ENCODE measurements at places on chromosomes 12 and 14.
A peak's percentile ranks its signal among the peaks of the same experiment; 100 is the strongest.

DNA sequence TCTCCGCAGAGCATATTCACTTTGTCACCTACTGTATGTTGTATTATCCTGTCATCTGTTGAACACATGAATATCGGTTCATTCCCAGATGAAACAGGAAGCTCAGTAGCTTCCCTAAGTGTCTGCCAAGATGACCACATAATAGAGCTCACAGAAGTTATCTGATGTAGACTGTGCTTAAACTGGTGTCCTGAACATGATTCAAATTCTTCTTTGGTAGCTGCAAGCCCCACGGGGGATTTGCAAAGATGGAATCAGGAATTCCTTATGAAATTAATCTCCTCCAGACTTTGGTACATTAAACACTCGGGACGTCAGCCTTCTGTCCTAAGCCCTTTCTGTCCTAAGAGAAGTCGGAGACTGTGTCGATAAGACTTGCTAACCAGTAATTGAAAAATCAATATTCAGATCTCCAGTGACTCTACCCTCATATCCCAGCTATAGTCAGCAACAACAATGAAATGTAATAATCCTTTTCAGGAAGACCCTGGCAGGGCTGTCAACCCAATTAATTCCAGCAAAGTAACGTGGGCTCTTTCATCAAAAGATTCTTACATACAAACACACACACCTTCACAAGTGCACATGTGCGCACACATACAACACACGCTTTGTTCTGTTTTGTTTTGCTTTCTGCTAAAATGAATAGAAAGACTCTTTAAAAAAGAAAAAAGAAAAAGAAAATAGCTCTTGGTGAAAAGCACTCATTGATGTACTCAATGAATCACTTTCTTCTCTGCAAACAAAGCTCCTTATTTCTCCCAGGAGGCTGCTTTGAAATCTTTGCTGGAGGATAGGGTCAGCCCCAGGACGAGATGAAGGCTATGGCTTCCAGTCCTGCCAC, 127.2 kb downstream of the RIMBP2 start:
- no peak overlapping the region for H3K4me3 ChIP-seq
- peaks cover 23% of the 10 kb centered on the region for H3K27me3 ChIP-seq
- no peaks in the 10 kb centered on the region for H3K36me3 ChIP-seq
- H3K4me1 ChIP-seq: peaks cover 4% of the 10 kb centered on the region

DNA sequence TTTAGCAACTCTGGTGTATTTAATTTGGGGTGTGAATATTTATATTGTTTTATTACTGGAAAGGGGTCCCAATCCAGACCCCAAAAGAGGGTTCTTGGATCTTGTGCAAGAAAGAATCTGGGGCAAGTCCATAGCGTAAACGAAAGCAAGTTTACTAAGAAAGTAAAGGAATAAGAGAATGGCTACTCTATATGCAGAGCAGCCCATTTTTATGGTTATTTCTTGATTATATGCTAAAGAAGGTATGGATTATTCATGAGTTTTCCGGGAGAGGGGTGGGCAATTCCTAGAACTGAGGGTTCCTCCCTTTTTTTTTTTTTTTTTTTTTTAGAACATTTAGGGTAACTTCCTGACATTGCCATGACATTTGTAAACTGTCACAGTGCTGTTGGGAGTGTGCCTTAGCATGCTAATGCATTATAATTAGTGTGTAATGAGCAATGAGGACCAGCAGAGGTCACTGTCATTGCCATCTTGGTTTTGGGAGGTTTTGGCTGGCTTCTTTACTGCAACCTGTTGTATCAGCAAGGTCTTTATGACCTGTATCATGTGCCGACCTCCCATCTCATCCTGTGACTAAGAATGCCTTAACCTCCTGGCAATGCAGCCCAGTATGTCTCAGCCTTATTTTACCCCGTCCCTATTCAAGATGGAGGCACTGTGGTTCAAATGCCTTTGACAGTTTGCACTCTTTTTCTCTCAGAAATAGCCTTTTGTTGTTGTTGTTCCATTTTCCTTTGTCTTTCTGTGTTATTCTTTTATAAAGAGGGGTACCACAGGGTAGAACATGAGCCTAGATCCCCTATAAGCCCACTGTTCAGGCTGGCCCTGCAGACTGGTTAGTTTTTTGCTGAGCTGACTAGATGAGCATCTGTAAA, 75.5 kb upstream of the DCD start:
- no peak overlapping the region for H3K27ac ChIP-seq
- no peak overlapping the region for H3K4me3 ChIP-seq
- no peaks in the 10 kb centered on the region for H3K36me3 ChIP-seq
- DNase-seq: no peak

GRCh38 chr12:45644541-45644940, 85.0 kb upstream of the ARID2 start:
- no peak for DNase-seq
- H3K27me3 ChIP-seq: peaks cover 5% of the 10 kb centered on the region
- H3K36me3 ChIP-seq: no peaks in the 10 kb centered on the region
- H3K27ac ChIP-seq: peak overlapping the region; percentile 22

DNA sequence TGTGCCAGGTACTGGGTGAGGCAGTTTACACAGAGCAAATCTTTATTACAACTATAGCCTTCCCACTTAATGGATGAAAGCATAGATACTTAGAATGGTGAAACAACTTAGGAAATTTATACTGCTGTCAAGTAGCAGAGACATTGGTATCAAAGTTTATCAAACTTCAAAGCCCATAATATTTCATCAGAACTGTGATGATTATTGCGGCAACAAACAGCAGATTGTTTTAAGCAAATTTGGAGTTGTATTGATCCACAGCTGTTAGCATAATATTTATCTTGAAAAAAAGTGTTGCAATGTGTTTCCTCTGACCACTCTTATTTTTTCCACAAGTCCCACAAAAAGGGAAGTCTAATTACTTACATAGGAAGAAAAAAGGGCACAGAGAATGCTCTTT, 2.0 kb upstream of the SLCO1B3 start:
- H3K27ac ChIP-seq: no peak overlapping the region
- no peaks in the 10 kb centered on the region for H3K36me3 ChIP-seq
- no peak overlapping the region for H3K4me3 ChIP-seq
- H3K27me3 ChIP-seq: no peaks in the 10 kb centered on the region
- no peaks in the 10 kb centered on the region for H3K4me1 ChIP-seq
- DNase-seq: no peak

- no peak for DNase-seq
- no peak overlapping the region for H3K4me3 ChIP-seq
- peaks cover 3% of the 10 kb centered on the region for H3K27me3 ChIP-seq
- H3K4me1 ChIP-seq: no peaks in the 10 kb centered on the region
- H3K36me3 ChIP-seq: no peaks in the 10 kb centered on the region
Measured at GRCh38 chr14:51967521-51967920, 21.8 kb upstream of the RTRAF start.

- H3K27me3 ChIP-seq: peaks cover 3% of the 10 kb centered on the region
- no peak overlapping the region for H3K27ac ChIP-seq
- H3K4me3 ChIP-seq: no peak overlapping the region
Measured at GRCh38 chr12:76242813-76243550, 105.2 kb downstream of the BBS10 start.

GRCh38 chr12:94812345-94812744, 162.0 kb upstream of the TMCC3 start:
- H3K36me3 ChIP-seq: peaks cover 48% of the 10 kb centered on the region
- DNase-seq: no peak
- H3K4me3 ChIP-seq: no peak overlapping the region
- H3K27me3 ChIP-seq: peaks cover 3% of the 10 kb centered on the region
- H3K27ac ChIP-seq: no peak overlapping the region

- no peak overlapping the region for H3K27ac ChIP-seq
- no peak for DNase-seq
- H3K27me3 ChIP-seq: no peaks in the 10 kb centered on the region
- H3K4me1 ChIP-seq: peaks cover 14% of the 10 kb centered on the region
Measured at GRCh38 chr12:24860546-24860945, 88.4 kb downstream of the BCAT1 start.

DNA sequence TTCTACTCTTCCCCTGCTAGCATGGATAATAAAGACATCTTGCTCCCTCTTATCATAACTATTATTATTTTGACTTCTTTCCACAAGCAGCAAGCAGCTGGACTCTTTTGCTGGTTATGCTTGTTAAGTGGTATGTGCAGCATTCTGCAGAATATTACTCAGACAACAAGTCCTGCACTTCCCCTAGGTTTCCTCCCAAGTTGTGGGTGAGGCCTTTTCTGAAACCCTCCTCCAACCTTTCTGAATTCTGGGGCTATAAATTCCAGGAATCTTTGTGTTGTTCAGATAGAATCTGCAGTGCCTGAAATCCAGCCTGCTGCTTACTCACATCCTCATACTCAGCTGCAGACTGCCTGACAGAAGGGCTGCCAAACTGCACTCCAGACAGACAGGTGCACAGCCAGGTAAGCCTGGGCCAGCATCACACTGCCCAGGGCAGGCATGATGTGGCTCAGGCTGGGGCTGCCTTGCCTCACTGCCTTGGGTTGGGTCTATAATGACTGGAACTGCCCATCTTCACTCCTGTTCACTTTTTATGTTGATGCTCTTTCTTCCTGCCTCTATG, 6.2 kb upstream of the DHRS2 start:
- no peaks in the 10 kb centered on the region for H3K36me3 ChIP-seq
- peaks cover 28% of the 10 kb centered on the region for H3K4me1 ChIP-seq
- no peak overlapping the region for H3K27ac ChIP-seq
- no peak overlapping the region for H3K4me3 ChIP-seq
- H3K27me3 ChIP-seq: peaks cover 18% of the 10 kb centered on the region

- no peaks in the 10 kb centered on the region for H3K36me3 ChIP-seq
- no peak overlapping the region for H3K27ac ChIP-seq
- DNase-seq: no peak
- H3K27me3 ChIP-seq: peaks cover 2% of the 10 kb centered on the region
Measured at GRCh38 chr12:89180496-89180895, 171.8 kb downstream of the DUSP6 start.
